Stimulated activated CD8-positive, alpha-beta memory T cell treated with anti-CD3 and anti-CD28 coated beads, Interleukin-4, amount 100 ng/mL, for 48 hours (primary cell): ENCODE measurements at places on chromosomes 1 and 21.
A peak's percentile ranks its signal among the peaks of the same experiment; 100 is the strongest.

GRCh38 chr1:210335001-210335400 is 6.3 kb downstream of the HHAT start:
- no peak for DNase-seq

DNA sequence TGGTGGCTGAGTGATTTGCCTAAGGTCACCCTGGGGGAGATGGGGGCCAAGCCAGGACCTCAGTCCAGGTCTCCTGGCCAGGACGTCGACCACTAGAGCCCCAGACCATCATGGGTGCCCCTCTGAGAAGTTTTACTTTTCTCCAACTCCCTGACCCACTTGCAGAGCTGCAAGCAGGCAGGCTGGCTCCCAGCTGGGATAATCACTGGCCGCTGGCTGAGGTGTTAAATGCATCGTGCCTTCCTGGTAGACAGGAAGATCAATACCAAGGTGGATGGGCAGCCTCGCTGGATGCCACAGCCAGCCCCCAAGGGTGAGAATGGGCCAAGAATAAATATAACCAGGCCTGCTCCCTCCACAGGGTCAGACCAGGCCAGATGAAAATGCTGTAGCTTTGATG is 106.2 kb downstream of the EPHB2 start:
- DNase-seq = no peak

GRCh38 chr1:234972411-234973191 is 156.0 kb downstream of the TOMM20 start:
- DNase-seq = peak; percentile 50

GRCh38 chr21:45396620-45396995 is 8.4 kb upstream of the COL18A1 start:
- DNase-seq = no peak

- DNase-seq = no peak
These were observed 359.1 kb downstream of the S1PR1 start for GRCh38 chr1:101595881-101596374.

DNA sequence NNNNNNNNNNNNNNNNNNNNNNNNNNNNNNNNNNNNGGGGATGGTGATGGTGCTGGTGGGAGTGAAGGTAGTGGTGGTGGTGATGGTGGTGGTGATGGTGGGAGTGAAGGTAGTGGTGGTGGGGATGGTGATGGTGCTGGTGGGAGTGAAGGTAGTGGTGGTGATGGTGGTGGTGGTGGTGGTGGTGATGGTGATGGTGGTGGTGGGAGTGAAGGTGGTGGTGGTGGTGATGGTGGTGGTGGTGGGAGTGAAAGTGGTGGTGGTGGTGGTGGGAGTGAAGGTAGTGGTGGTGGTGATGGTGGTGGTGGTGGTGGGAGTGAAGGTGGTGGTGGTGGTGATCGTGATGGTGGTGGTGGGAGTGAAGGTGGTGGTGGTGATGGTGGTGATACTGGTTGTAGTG is 93.6 kb downstream of the CRYAA start:
- DNase-seq = peak; percentile 32

- DNase-seq = no peak
These were observed 26.6 kb downstream of the IL23R start for GRCh38 chr1:67192902-67193301.

- DNase-seq = no peak
These were observed 45.4 kb upstream of the DIP2A start for GRCh38 chr21:46413365-46413696.

- DNase-seq = no peak
These were observed 19.9 kb upstream of the LHX4 start for GRCh38 chr1:180210008-180210620.

GRCh38 chr1:183953031-183953430 is 84.5 kb downstream of the COLGALT2 start:
- DNase-seq = no peak

- no peak for DNase-seq
These were observed 4.5 kb upstream of the DHRS3 start for GRCh38 chr1:12622506-12622905.

GRCh38 chr1:39395357-39395831 is 96.0 kb upstream of the BMP8A start:
- no peak for DNase-seq

GRCh38 chr1:94727846-94728715 is 92.1 kb upstream of the SLC44A3 start:
- DNase-seq = no peak

DNA sequence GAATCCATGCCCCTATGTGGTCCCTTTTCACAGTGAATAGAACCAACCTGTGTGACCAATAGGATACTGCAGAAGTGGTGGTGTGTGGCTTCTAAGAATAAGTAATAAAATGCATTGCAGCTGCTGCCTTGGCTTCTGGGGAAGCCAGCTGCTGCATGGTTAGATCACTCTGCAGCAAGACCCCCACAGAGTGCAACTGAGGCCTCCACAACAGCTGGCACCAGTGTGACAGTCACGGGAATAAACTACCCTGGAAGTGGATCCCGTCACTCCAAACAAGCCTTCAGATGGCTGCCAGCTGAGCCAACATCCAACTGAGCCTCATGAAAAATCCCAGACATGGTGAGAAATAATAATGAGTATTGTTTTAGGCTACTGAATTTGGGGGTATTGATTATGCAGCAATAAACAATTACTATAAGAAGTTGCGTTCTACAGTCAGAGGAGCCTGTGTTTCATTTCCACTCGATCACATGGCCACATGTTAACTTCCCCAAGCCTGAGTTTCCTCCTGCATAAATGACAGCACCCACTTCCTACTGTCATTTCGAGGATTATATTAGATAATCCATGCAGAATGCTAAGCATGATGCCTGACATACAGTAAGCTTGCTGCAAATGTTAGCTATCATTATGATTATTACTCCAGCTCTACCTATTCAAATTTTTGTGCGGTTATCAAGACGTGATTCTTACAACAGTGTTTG is 20.8 kb upstream of the COG2 start:
- no peak for DNase-seq

DNA sequence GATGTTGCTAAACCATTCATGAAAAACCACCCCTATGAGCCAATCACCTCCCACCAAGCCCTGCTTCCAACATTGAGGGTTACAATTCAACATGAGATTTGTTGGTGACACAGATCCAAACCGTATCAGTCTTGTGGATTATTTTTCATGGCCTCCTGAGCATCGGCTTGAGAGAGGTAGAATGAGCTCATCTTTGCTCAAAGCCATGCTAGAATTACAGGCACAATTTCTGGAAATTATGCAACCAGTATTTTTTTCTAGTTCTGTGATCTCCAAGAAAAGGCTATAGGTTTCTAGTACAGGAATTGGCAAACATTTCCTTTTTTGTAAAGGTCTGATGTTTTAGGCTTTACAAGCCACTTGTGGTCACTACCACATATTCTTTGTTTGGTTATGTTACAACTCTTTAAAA is 219.4 kb downstream of the DUSP10 start:
- DNase-seq = no peak

DNA sequence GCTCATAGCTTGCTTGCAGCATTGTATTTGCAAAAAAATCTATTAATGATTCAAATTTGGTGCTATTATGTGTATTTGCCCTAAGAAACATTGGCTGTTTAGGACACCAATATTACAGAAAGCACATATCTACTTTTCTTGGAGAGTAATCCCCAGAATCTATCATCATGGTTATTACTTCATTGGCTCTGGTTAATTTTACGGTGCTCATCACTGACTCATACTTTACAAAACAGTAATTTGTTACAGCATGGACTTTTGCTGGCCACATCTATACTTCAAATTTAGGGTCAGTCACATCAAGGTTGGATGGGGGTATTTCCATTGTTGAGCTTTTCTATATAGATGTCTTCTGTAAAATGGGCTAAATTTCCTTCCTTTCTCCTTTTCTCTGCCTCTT is 45.7 kb downstream of the SH3GLB1 start:
- DNase-seq = no peak

GRCh38 chr1:100050139-100050538 is 80.3 kb downstream of the SLC35A3 start:
- no peak for DNase-seq

GRCh38 chr1:166933140-166933539 is 42.2 kb downstream of the ILDR2 start:
- DNase-seq = no peak

DNA sequence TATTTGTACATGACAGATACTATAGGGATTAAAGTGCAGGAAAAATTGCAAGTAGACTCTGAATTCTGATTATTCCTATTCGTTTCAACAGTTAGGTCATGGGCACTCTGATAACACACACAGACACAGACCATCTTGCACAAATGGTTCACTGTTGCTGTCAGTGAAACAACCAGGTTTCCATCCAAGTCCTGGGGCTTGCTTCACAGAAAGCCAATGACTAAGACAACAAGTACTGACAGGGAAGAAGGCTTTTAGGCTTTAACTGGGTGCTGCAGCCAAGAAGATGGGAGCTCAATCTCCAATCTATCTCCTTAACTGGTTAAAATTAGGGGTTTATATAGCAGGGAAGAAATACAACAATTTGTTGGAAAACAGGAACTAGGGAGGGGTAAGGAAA is 57.6 kb downstream of the RIMS3 start:
- no peak for DNase-seq

DNA sequence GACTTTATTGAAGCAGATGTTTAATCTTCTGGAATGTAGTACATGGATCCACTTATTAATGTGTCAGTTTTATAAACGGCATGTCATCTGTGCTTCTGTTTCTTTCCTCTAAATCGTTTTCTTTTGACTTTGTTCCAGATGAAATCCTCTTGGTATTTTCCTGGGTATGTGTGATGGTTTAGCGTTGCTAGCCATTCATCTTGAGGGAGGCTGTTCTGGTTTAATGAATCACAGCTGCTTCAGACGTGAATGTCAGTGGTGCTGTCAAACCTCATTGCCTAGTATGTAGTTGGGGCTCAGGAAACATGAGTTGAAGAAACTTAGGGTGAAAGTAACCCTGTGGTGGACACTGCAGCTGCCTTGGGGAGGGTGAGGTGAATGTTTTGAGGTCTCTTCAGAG is 33.2 kb downstream of the KCNK1 start:
- DNase-seq = no peak

- DNase-seq = no peak
These were observed 36.7 kb downstream of the DISC1 start for GRCh38 chr1:231663211-231663792.

GRCh38 chr1:115476616-115477015 is 138.6 kb upstream of the NGF start:
- no peak for DNase-seq

DNA sequence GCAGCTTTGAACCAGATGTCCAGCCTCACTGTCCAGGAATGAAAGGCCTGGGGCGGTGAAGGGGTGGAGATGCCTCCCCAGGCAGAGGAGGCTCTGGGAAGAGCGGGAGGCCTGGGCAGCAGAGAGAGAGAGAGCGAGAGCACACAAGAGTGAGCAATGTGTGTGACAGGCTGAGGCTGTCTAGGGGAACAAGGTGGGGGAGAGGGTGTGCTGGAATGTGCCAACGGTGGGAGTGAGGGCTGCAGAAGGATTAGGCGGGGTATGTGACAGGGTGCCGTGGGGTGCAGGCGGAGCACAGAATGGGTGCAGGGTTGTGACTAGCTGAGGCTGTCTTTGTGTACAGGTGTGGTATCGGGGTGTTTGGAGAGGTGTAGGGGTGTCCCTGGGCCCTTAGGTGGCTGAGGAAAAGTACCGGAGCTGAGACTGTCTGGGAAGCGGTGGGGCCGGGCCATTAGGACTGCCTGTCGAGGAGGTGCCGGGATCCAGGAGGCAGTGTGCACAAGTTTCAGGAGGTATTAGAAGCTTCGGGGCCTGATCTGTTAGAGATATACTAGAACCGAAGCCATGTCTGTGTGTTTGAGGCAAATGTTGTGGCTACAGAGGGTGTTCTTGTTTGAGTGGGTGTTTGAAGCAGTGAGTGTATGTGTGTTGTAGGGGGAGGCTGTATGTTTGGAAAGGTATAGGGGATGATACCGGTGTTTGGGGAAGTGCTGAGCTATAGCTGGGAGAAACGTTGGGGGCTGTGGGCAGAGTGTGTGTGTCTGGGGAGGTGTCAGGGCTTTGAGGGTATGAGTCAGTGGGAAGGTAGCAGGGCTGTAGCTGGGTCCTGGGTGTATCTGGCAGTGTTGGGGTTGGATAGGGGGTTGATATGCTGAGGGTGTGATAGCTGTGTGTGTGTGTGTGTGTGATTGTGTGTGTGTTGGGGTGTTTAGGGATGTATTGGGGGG is 9.1 kb downstream of the AHDC1 start:
- DNase-seq = peak; percentile 49

- DNase-seq = no peak
These were observed 2.9 kb downstream of the JUN start for GRCh38 chr1:58780836-58781452.

- DNase-seq = no peak
These were observed 371.7 kb upstream of the BRINP3 start for GRCh38 chr1:190849346-190849745.

- DNase-seq = no peak
These were observed 37.3 kb upstream of the PGD start for GRCh38 chr1:10361515-10361914.

DNA sequence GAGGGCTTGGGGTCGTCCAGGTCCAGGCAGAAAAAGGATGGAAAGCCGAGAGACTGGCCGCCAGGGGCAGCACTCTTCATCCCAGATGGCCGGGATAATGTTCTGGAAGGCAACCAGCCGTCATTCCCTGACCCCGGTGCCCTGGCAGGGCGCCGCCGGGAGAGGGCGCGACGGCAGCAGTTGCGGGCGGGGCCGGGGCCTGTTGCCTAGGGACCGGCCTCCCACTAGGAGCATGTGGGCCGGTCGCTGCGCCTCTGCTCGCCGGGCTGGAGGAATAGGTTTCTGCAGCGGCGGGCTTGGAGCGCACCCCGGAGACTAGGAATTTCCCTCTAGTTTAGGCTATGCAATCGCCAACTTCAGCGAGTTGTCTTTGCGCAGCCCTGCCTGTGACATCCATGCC is 11.0 kb downstream of the DMRTB1 start:
- no peak for DNase-seq

GRCh38 chr1:87436534-87436933 is 107.9 kb downstream of the LMO4 start:
- no peak for DNase-seq

DNA sequence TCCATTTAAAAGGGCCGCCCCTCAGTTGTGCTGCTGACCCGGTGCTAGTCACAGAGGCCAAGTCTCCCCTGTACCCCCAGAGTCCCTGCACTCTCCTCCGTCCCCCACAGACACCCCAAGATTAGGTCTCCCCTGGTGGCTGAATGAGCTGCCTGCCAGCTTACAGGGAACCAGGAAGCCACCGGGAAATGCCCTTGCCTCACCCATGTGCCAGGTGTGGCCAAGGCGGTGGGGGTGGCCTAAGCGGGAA is 32.7 kb downstream of the HSPG2 start:
- DNase-seq = no peak

GRCh38 chr21:41974752-41975053 is 20.9 kb upstream of the C2CD2 start:
- no peak for DNase-seq
